ENCODE measurements at places on chromosomes 6 and 20.

DNA sequence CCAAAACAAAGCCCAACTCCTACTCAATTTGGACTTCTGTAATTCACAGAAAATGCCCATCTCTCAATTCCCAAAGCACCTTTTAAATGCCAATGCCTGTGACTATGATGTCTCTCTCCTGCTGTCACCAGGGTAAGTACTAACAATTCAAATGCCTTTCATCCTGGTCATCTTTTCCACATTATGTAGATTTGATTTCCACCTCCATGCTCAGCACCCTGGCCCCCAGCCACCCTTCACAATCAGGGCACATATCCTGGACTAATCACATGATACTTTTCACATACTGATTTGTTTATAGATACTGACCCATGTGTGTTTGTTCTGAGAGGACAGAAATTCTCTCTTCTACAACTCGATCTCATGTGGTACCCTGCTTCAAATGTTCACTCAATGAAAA lies 236.3 kb downstream of the PTPRK start:
- no peak for DNase-seq

DNA sequence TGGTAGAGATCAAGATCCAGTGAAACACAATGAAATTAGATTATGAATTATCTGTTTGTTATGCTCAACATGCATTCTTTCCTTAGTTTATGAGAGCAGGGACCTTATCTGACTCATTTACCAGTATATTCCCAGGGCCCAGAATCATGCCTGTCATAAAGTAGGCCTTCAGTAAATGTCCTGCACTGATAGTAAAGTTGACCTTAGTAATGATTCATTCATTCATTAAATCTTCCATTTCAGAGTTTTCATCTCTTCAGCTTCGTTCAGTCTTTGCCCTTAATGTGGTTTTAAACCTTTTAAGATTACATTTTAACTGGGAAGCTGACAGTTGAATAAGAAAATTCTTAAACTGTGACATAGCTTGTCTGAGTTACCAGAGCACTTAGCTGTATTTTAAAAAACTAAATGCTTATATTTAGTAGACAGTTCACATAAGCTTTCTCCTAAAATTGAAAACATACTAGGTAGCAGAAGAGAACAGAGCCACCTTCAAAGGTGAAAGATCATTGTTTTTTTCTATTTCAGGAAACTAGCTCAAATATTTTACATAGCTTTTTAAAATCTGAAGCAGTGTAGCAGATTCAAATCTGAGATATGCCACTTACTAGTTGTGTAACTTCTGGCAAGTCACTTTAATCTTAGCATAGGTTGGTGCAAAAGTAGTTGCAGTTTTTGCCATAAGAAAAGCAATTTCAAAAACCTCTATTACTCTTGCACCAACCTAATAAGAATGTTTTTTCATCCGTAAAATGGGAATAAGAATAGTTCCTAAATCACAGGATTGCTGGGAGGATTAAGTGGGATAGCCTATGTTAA lies 41.4 kb downstream of the MCM8 start:
- no peak for DNase-seq

- peak; percentile 64 for DNase-seq
These were observed 90.5 kb upstream of the HEY2 start for GRCh38 chr6:125658759-125659431.

DNA sequence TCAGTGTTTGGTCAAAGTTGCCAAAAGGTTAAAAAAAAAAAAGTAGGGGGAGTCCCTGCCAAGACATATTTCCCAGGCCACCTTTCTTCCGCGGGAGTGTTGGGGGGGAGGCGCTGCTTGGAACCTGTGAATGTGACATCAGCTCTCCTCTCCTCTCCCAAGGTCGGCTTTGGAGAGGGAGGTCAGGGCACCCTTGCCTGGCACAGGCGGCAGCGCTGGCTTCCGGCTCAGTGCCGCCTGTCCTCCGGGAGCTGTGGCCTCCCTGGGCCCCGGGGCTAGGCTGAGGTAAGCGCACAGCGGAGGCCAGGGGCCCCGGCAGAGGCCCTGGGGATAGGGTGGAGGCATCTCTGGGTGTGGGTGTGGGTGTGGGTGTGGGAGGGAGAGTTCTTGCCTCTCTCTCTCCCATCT lies 1.9 kb upstream of the EDN1 start:
- no peak for DNase-seq

GRCh38 chr6:37059344-37060194 lies 54.1 kb downstream of the FGD2 start:
- DNase-seq = peak; percentile 88

DNA sequence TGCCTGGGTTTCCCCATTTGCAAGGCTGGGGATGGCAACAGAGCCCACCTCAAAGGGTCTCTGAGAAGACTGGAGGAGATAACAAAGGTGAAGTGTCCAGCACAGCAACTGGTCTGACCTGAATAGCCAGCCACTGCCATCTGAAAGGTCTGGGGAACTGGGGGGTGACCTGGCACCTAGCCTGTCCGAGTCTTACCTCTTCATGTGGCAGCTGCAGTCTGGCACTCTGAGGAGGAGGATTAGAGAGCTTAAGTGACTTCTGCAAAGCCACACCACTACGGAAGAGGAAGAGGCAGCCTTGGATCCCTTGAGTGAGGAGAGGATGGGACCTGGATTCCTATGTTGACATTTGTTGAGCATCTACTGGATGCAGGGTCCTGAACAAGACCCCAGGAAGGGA lies 22.2 kb downstream of the C20orf203 start:
- DNase-seq = peak; percentile 56
